ENCODE measurements at places on chromosomes 6 and 20. TPM values are rescaled to one million over a fixed set of nuclear protein-coding genes. Genes with fewer than 3 reads are reported as not detected.

The HRH3 gene
- polyA plus RNA-seq = 0.15 TPM

The SYTL3 gene
- 3.4 TPM for polyA plus RNA-seq

The MROH8 gene
- 9.2 TPM for polyA plus RNA-seq

The HAO1 gene
- polyA plus RNA-seq = not detected

The HELZ2 gene
- 11.8 TPM for polyA plus RNA-seq

The GGTLC1 gene
- polyA plus RNA-seq = not detected

The LRRC1 gene
- 32.2 TPM for polyA plus RNA-seq

The NQO2 gene
- polyA plus RNA-seq = 67.3 TPM

The DACT2 gene
- polyA plus RNA-seq = 19.3 TPM

The RAD21L1 gene
- not detected for polyA plus RNA-seq

The SLC24A3 gene
- polyA plus RNA-seq = 4.0 TPM

The WASF1 gene
- polyA plus RNA-seq = 56.2 TPM

The CST7 gene
- 0.30 TPM for polyA plus RNA-seq

The DLL1 gene
- 8.2 TPM for polyA plus RNA-seq

The JAG1 gene
- polyA plus RNA-seq = 213 TPM

The GNAS-AS1 gene
- 1.0 TPM for polyA plus RNA-seq

The SLC13A3 gene
- polyA plus RNA-seq = 19.3 TPM

The TSPYL4 gene
- 63.1 TPM for polyA plus RNA-seq

The LY6G6F gene
- 0.32 TPM for polyA plus RNA-seq

The PDCD2 gene
- 85.1 TPM for polyA plus RNA-seq

The PRRC2A gene
- 184 TPM for polyA plus RNA-seq

The USP49 gene
- 21.0 TPM for polyA plus RNA-seq

The LPA gene
- polyA plus RNA-seq = 0.30 TPM

The DEFB124 gene
- 0.48 TPM for polyA plus RNA-seq

The PRR18 gene
- polyA plus RNA-seq = 0.12 TPM

The ESF1 gene
- 33.6 TPM for polyA plus RNA-seq

The MARCKS gene
- polyA plus RNA-seq = 277 TPM

The NRSN2 gene
- 46.5 TPM for polyA plus RNA-seq

The TAF8 gene
- polyA plus RNA-seq = 27.7 TPM

The PABPC1L gene
- polyA plus RNA-seq = 105 TPM

The PDE10A gene
- 24.4 TPM for polyA plus RNA-seq

The RPP40 gene
- polyA plus RNA-seq = 12.6 TPM

The TP53INP2 gene
- 13.9 TPM for polyA plus RNA-seq

The COL10A1 gene
- 0.55 TPM for polyA plus RNA-seq

The PRICKLE4 gene
- 6.8 TPM for polyA plus RNA-seq

The KATNA1 gene
- 32.6 TPM for polyA plus RNA-seq

The TUBB1 gene
- polyA plus RNA-seq = 1.3 TPM

The TRDN gene
- 2.8 TPM for polyA plus RNA-seq

The BPIFB2 gene
- polyA plus RNA-seq = not detected

The CAP2 gene
- 13.1 TPM for polyA plus RNA-seq

The SIRPD gene
- not detected for polyA plus RNA-seq

The GLP1R gene
- polyA plus RNA-seq = 1.3 TPM

The MAS1 gene
- polyA plus RNA-seq = 0.03 TPM

The C6orf58 gene
- 1.2 TPM for polyA plus RNA-seq

The ENPP4 gene
- 17.8 TPM for polyA plus RNA-seq

The TOX2 gene
- 3.7 TPM for polyA plus RNA-seq

The NFS1 gene
- 31.3 TPM for polyA plus RNA-seq

The SYCP2L gene
- polyA plus RNA-seq = 7.9 TPM
